ENCODE measurements at places on chromosomes 6 and 20.

DNA sequence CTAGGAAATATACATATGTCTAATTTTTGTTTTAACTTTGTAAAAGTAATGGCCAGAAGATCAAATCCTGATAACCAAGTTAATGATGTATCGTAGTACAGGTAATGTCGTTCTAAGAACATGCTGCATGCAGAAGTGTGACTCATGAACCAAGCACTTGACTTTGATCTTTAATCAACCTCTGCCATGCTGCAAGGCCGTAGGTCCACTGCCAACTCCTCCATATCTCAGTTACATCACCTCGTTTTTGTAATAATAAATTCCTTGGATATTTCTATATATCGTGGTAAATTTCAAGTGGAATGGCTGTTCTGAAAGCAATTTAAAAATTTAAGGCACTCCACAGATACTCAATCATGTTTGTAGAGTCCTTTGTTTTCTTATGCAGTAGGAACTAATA, 771.7 kb downstream of the EPHA7 start:
- DNase-seq = no peak

GRCh38 chr6:156731396-156731795, 45.8 kb upstream of the ARID1B start:
- no peak for DNase-seq

DNA sequence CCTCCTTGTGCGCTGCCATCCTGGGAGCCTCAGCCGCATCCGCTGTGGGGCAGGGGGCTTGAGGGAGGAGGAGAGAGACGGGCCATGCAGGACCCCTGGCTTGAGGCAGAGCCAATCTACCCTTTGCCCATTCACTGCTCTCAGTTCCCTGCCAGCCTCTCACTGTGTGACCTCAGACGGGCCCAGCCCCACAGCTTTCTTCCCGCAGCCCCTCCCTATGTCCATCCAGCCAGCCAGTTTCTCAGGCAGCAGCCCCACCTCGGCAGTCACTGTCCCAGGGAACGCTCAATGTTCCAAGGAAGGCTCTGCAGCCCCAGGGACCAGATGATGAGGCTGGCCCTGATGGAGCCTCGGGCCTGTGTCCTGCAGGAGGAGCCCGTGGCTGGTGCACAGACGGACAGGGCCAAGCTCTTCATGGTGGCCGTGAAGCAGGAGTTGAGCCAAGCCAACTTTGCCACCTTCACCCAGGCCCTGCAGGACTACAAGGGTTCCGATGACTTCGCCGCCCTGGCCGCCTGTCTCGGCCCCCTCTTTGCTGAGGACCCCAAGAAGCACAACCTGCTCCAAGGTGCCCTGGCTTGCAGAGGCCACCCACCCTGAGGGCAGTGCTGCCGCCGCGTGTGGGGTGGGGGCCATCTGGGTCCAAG, 3.9 kb upstream of the TNFRSF6B start:
- no peak for DNase-seq

GRCh38 chr6:130643361-130643760, 183.8 kb upstream of the SMLR1 start:
- no peak for DNase-seq

GRCh38 chr20:10651227-10651990, 22.4 kb downstream of the JAG1 start:
- no peak for DNase-seq

DNA sequence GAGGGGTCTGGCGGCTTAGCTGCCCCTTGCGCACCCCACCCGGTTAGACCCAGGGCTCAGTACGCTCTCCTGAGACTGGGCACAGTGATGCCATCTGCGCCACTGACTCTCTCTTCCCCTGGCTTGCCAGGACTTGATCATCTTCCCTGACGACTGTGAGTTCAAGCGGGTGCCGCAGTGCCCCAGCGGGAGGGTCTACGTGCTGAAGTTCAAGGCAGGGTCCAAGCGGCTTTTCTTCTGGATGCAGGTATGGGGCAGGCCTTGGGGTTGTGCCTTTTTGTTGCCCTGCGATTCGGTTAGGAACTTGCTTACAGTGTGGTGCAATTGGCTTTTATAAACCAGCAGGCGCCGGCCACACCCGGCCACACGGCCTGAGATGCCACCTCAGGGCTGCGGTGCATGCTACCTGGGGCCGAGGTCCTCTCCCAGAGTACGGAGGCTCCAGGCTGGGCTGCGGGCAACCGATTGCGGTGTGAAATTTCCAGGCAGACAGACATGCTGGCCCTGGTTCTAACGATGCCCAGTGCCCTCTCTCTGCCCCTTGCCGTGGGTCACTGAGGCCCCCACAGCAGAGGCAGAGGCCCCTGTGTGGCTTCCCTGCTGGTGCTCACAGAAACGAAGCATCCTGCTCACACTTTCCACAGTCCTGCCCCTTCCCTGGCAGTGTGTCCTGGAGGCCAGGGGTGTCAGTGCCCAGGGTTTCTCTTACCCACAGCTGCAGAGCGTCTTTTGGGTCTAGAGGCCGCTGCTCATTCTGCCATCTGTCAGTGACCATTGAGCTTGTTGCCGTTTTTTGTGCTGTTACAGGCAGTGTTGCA, 1.7 kb downstream of the ADRM1 start:
- no peak for DNase-seq

DNA sequence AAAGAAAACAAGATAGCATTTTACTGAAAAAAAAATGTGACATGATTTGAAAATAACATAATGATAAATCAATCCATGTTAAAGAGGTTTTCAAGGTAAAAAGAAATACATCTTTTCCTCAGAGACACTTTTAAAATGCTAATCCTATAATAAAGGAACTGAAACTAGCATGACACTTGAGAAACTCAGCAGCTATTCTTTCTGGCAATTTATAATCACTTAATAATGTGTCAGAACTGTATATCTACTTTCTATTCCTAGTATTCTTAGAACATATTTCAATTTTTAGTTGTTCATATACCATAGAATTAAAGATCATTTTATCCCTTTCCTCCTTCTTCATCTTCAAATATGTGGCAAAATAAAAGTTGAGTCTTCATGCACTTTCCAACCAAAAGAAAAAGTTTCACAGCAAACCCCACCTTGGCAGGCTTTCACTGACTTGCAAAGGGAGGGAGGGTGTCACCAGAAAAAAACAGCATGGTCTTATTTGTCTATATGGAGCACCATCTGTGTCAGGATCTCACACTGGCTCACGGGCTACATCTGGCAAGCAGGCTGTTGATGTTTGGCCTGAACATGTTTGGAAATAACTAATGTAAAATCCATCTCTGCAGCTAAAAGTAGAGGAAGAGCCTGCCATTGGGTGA, 48.5 kb downstream of the FHL5 start:
- DNase-seq = no peak

GRCh38 chr6:52574709-52575501, 2.0 kb downstream of the TRAM2 start:
- no peak for DNase-seq

- DNase-seq = no peak
These were observed 44.5 kb downstream of the ARID1B start for GRCh38 chr6:156821707-156822106.

DNA sequence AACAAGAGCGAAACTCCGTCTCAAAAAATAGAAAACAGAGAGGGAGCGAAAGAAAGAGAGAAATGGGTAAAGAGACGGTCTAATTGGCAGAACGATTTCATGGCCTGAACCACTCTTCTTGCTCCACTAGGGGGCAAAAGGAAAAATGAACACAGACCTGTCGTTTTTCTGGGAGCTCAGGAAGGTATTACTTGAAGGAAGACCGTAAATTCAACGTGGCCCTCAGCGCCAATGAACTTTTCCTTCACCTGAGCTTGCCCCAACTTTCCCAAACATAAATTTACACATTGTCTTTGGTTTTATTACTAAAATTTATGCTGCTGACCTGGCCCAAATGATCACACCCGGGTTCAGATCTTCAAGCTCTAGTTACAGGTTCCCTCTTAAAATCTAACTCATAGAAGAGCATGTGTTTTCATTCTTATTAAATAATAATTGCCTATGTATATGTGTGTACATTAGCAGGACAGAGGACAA, 67.3 kb downstream of the ATP9A start:
- no peak for DNase-seq

Data from bone marrow (tissue), 2 donors.